ENCODE measurements at places on chromosomes 12 and 14. TPM values are rescaled to one million over a fixed set of nuclear protein-coding genes. Genes with fewer than 3 reads are reported as not detected.

The HOXC11 gene
- total RNA-seq = 1.1 TPM

The CCDC177 gene
- not detected for total RNA-seq

The TAS2R9 gene
- total RNA-seq = not detected

The EMP1 gene
- total RNA-seq = 114 TPM

The LTBP2 gene
- total RNA-seq = 493 TPM

The NUAK1 gene
- total RNA-seq = 21.7 TPM

The RD3L gene
- total RNA-seq = not detected

The ZDHHC22 gene
- total RNA-seq = not detected

The P3H3 gene
- 130 TPM for total RNA-seq

The TSPAN9 gene
- 13.0 TPM for total RNA-seq

The GPRC5A gene
- total RNA-seq = 4.7 TPM

The TMPRSS12 gene
- not detected for total RNA-seq

The RDH5 gene
- 32.2 TPM for total RNA-seq

The CLEC14A gene
- total RNA-seq = 0.29 TPM

The TUNAR gene
- not detected for total RNA-seq

The SINHCAF gene
- total RNA-seq = 11.2 TPM

The GSC gene
- total RNA-seq = 9.4 TPM

The STAC3 gene
- total RNA-seq = 0.36 TPM

The DACT1 gene
- 74.8 TPM for total RNA-seq

The BEST3 gene
- total RNA-seq = not detected

The TPPP2 gene
- total RNA-seq = not detected

The FOXG1 gene
- under 0.01 TPM for total RNA-seq

The GPR135 gene
- 5.1 TPM for total RNA-seq

The KRT6C gene
- not detected for total RNA-seq

The DLK1 gene
- not detected for total RNA-seq

The DEGS2 gene
- total RNA-seq = 0.29 TPM

The BIN2 gene
- total RNA-seq = not detected

The DHRS4 gene
- 31.5 TPM for total RNA-seq

The SERPINA10 gene
- not detected for total RNA-seq

The MEG3 gene
- 269 TPM for total RNA-seq

The PROX2 gene
- not detected for total RNA-seq

The PLEK2 gene
- total RNA-seq = 1.2 TPM

The OR11H12 gene
- total RNA-seq = under 0.01 TPM

The GZMB gene
- not detected for total RNA-seq

The RNF212B gene
- not detected for total RNA-seq

The KRT5 gene
- total RNA-seq = not detected

The IL26 gene
- 2.4 TPM for total RNA-seq

The SRSF5 gene
- total RNA-seq = 157 TPM

The PIANP gene
- total RNA-seq = not detected

The TAS2R8 gene
- total RNA-seq = 0.36 TPM

The CABP1 gene
- not detected for total RNA-seq

Measured in osteoblast (primary cell).